ENCODE measurements at places on chromosomes 16 and 17.

GRCh38 chr16:87679593-87680271 is 77.4 kb downstream of the JPH3 start:
- DNase-seq = no peak

DNA sequence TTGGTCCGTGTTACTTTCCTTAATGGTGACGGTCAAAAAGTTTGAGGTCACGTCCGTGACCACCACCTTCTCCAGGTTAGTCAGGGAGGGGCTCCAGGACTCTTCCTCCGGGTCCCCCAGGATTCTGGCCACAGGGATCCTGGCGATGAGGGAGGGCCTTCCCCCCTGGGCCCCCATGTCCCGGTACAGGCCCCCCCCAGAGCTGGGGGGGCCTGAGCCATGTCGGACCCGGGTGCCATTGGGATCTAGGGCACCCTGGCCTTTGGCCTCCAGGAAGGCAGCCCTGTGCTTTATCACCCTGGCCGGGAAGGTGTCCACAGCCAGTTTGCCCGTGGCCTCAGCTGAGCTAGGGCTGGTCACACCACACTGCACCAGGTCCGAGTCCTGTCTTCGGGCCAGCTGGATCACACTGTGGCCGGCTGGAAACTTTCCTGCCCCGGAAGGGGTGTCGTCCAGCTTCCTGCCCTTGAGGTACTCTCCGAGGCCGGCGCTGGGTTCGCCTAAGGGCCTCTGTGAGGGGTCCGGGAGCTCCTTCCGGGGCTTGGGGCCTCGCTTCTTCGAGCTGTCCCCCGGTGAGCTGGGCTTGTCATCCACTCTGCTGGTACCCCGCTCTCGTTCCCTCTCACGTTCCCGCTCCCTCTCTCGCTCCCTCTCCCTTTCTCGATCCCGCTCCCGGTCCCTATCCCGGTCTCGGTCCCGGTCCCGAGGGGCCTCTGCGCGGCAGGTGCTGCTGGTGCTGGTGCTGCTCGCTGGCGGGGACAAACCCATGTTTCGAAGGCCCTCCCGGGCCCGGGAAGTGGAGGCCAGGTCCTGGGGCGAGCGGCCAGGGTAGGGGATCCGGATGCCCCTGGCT is 2.0 kb downstream of the CBX8 start:
- DNase-seq = no peak

GRCh38 chr16:79229361-79229760 is 371.2 kb downstream of the MAF start:
- DNase-seq = peak; percentile 42

DNA sequence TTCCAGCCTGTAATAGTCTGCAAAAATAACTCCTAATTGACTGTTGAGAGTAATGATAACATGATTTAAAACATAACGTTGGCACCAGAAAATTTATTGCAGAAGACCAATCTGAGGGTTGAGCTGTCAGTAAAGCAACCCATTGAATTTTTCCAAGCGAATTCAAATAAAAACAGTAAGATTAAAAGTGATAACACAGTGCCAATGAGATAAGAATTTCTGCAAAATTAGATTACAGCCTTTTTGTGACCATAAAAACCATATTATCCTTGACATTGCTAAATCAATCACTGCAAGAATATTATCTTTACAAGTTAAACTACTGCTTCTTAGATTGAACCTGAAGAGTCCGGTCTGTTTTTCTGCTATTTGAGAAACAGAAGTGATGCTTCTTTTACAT is 341.4 kb downstream of the CDH11 start:
- no peak for DNase-seq

- DNase-seq = peak; percentile 61
Measured at GRCh38 chr17:83174362-83175118, 95.1 kb downstream of the METRNL start.

- DNase-seq = no peak
Measured at GRCh38 chr17:1762233-1762900, 507 bp downstream of the SERPINF1 start.

GRCh38 chr16:30113031-30113710 is at the start of gene GDPD3:
Gene GDPD3 (minus strand): TSS chr16:30113537. CDS start chr16:30113478, 59 bp downstream.
- DNase-seq = no peak

- DNase-seq = no peak
Measured at GRCh38 chr16:6557353-6558023, 775.2 kb upstream of the RBFOX1 start.

DNA sequence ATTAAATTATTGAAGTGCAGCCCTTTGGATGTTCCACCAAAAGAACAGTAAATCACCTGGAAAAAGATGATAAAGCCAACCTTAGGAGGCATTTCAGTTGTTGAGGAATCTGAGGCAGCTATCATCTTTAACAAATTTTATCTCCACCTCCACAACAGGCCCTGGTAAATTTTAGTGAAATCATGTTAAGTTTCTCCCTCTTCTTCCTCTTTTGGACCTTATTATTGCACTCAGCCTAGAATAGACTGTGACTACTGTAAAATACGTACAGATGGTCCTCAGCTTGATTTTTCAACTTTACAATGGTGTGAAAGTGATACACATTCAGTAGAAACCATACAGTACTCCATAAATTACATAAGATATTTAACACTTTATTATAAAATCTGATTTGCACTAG is 90.3 kb downstream of the USP32 start:
- DNase-seq = no peak

- no peak for DNase-seq
Measured at GRCh38 chr17:55056526-55056925, 88.0 kb downstream of the STXBP4 start.

GRCh38 chr17:17500999-17501605 is 4.9 kb upstream of the RASD1 start:
- no peak for DNase-seq

GRCh38 chr17:50015146-50015545 is 20.1 kb upstream of the DLX3 start:
- no peak for DNase-seq

DNA sequence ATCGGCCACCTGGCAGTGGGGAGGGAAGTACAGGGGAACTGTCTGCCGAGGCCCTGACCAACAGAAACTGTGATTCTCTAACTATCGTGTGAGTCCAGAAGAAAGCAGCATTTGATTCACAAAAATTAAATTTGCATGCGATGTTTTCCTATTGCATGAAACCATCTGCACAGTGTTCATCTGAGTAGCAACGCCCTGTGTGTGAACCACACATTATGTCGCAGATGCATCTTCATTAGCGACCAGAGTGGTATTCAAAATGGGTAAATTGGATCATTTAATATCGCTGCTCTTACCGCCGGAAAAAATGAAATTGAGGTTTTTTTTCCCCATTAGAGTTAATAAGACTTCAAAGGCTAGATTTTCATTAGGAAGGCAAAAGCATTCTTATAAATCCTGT is 260.6 kb downstream of the ABCC12 start:
- DNase-seq = no peak

DNA sequence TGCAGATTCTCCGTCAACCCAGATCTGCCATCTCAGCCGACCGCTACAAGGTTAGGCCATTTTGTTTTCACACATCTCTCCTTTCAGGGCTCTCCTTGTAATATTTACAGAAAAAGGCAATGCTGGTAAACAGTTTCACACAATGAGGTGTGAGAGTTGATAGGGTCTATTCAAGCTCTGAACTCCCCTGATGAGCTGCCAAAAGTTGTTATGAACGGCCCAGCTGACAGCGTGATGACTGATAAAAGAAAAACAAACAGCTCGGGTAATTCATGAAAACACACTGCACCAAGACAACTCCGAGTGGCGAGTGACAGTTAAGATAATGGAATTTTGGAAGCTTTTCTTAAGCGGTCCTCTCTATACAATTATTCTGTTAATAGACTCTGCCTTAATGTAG is 68.1 kb upstream of the IRX5 start:
- no peak for DNase-seq

GRCh38 chr17:19943026-19943425 is 34.6 kb downstream of the AKAP10 start:
- DNase-seq = no peak

- no peak for DNase-seq
Measured at GRCh38 chr17:20063665-20064648, 54.8 kb downstream of the SPECC1 start.

DNA sequence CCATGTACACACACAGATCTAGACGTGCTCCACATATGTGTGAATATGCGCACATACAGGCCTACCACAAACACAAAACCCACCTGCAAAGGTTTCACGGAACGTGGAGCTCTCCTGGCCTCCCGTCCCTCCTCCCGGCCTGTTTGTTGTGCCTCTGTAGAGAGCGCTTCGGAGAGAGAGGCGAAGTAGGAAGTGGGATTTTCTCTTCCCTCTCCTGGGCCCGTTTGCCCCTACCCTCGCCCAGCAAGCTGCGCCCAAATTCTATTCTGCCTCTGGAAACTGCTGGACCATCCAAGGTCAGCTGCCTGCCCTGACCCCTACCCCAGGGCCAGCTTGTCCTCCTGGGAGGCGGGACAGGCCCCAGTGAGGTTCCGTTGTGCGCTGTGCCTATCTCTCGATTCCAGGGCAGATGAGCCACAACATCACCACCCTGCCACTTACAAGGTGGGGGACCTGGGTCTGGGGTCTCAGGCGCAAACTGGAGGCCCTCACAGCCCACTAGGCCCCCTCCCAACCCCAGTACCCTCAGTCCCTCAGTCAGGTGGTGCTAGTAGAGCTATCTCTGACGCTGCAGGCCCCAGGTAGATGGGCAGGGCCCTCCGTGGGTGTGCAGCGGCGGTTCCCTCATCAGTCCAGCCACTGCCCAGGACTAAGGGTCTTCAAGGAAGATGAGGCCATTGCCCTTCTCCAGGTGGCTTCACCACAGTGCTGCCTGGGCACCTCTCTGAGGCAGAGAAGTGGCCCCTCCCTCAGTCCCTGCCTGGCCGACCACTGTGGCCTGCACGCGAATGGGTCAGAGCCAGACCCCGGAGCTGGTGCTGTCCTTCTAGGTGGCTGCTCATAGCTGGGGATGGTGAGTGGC is 54.2 kb downstream of the BEAN1 start:
- no peak for DNase-seq

DNA sequence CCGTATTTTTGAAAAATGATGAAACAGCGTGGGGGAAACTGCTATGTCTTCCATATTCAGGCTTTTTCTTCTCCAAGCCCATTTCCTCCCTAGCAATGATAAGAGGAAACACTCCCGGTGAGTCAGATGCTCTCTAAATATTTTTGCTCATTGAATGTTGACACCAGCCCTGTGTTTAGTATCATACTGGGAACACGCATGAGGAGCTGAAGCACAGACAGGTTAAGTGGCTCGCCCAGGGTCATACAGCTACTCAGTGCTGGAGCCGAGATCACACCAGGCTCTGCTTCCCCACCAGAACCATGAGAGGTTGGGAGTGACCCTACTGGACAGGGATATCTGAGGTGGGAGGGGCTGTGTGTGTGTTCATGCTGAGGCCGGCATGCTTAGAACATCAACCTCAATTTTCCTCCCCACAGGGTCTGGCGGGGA is 37.8 kb upstream of the ADGRG1 start:
- no peak for DNase-seq

- peak; percentile 30 for DNase-seq
Measured at GRCh38 chr16:66741950-66742808, 9.2 kb downstream of the DYNC1LI2 start.

DNA sequence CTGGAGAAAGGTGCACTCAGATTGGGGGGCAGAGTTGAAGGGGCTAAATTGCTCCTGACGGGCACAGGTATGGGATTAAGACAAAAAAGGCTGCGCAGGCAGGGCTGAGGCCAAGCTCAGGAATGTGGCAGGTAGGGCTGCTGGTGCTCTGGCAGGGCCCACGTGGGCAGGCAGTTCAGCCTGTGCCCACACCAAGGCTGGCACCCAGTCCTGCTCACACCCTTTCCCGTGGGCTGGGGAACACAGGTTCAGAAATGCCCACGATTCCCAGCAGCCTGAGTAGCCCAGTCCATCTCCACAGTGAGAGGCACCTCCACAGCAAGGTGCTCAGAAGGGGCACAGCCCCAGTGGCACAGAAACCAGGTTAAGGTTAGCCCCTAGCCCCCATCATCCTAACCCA is 4.4 kb downstream of the HDAC5 start:
- DNase-seq = no peak

GRCh38 chr16:21226749-21227148 is 6.8 kb upstream of the ANKS4B start:
- DNase-seq = no peak

DNA sequence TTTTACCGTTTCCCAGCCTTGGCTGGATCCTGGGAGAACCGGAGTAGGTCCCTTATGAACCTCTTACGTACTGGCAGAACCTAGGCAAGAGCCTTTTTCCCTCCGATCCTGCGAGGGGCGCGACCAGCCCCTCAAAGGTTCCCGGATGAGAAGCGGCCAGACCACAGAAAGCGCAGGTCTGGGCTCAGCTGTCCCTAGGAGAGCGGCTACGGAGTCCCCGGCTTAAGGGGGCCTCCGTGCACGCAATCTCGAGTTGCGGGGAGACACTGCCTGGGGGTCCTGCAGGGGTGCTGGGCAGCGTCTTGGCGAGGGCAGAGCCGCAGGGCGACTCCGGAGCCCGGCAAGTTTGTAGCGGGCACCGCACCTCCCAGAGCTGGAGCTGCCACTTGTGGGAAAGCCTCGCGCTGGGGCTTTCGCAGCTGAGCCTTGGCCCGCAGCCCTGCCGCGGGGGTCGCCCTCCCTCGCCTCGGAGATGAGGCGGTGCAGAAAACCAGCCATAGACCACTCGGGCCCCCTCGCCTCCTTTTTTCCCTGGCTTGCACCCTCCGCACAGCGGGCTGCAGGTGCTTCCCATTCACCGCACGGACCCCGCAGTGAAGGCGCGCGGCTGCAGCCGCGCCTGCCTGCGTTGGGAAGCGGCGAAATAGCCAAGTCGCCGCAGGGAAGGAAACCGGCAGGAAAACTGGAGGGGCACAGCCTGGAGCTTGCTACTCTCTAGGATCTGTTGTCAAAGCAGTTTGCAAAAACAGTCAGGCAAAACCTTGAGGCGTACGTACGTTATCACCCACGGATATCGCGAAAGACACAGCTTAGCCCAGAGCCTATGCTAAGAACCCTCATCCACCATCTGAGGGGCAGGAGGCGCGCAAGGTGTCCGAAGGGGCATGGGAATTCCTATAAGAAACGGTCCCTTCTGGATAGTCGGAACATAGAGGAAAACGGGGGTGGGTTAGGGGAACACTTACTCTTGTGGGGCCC is 834 bp downstream of the CDH8 start:
- peak; percentile 63 for DNase-seq

DNA sequence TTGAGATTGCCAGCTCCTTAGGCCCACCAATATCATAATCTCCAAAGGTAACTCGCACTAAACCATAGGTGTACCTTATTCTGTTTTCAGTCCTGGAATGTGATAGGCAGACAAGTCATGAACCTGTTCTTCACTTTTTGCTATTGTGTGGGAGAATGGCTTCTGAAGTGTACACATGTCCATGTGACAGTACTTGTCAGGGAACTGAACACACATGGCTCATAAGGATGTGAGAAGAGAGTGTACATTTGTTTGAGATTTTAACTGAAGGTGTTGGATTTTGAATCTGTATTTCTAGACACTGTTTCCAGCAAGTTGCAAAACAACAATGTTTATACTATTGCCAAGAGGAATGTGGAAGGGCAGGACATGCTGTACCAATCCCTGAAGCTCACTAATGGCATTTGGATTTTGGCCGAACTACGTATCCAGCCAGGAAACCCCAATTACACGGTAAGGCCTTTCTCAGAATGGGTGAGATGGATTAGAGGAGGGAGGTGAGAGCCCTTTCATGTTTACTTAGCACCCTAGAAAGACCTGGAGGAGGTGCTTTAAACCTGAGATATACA is 14.5 kb upstream of the RASL10B start:
- no peak for DNase-seq

- DNase-seq = no peak
Measured at GRCh38 chr16:89361751-89362539, 128.4 kb downstream of the ANKRD11 start.

Measured in left kidney (tissue), 8 donors.